NCI-H187 (cell line): ENCODE measurements at places on chromosomes 7 and 10.
A peak's percentile ranks its signal among the peaks of the same experiment; 100 is the strongest.

DNA sequence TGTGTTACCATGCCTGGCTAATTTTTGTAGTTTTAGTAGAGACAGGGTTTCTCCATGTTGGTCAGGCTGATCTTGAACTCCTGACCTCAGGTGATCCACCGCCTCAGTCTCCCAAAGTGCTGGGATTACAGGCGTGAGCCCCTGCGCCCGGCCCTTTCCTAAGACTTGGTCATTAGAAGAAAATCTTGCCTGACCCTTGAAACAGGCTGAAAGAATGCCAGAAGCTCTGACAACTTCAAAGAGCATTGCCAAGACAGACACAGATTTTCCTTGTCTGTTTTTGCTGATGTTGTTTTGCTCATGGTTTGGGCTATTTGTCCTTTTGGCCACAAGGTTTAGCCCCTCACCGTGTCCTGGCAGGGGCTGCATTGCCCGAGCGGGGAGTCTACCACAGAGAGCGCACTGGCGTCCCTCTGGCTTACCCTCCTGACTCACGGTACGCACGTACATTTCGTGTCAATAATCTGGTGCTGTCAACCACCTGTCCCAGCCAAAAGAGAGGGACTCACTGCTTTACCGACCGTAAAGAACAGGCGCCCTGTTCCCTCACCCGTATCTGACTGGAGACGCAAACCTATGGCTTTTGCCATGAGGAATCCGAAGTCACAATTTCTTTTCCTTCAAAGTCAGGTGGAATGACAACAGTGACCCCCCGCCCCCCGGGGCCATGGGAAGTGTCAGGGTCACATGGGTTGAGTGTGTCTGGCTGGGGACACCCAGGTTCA lies 10.1 kb upstream of the INPP5A start:
- DNase-seq: no peak

DNA sequence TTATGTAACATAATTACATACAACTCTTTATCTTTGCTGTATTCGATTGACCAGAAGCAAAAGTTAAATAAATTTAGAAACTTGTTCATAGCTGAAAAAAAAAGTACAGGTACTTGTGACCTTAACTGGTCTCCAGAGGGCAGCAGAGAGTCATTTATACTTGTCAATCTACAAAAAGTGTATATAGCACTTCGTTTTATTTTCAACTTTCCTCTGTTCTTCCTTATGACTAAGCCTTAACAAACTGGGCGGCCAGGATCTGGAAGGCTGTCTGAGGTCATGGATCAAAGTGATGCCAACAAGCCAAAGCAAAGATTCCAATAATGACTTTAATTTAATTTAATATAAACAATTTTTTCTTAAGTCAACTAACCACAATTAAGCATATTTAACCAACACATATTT lies 29.8 kb downstream of the C10orf67 start:
- no peak for DNase-seq

GRCh38 chr7:50369143-50370026 lies 64.9 kb downstream of the IKZF1 start:
- no peak for DNase-seq

- DNase-seq: no peak
These were observed 150.8 kb downstream of the DGKI start for GRCh38 chr7:137695942-137696341.

DNA sequence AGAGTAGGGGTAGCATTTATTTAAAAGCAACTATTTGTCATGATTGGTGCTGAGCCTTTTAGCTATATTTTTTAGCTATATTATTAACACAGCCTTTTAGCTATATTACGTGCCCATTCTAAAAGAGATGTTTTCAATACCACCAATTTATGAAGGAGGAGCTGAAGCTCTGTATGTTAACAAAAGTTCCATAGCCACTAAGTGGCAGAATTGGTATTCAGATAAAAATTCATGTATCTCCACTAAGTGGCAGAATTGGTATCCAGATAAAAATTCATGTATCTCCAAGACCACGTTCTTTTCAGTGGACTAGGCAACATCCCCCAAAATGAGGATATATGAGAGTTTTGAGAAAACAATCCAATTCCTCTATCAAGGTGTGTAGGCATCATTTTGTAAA lies 268.6 kb downstream of the HGF start:
- DNase-seq: no peak

GRCh38 chr10:101031796-101032636 lies 982 bp downstream of the SFXN3 start:
- peak; percentile 12 for DNase-seq

- DNase-seq: no peak
These were observed 4.4 kb downstream of the CDK6 start for GRCh38 chr7:92831716-92832533.

DNA sequence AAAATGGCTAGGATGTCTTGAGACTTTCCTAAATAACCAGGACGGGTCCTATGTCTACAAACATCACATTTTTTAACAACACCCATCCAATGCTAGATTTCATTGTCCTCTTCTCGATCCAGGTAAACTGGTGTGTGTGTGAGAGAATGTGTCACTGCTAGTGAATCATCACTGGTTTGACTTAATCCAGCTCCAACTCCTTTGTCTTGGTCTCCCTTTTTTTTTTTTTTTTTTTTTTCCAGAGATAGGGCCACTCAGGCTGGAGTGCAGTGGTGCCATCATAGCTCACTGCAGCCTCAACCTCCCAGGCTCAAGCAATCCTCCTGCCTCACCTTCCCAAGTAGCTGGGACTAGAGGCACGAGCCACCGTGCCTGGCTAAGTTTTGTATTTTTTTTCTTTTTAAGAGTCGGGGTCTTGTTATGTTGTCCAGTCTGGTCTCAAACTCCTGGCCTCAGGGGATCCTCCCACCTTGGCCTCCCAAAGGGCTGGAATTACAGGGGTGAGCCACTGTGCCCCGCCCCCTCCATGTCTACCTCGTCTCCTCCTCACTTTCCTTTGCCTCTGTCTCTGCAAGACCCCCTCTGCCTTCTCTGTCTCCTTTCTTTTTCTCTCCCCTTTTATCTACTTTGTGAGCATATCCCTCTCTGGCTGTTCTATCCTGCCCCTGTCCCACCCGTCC lies 2.2 kb upstream of the UFSP1 start:
- no peak for DNase-seq

- DNase-seq: peak; percentile 94
These were observed 66.7 kb downstream of the ST7 start for GRCh38 chr7:117019786-117020590.
